ENCODE measurements at places on chromosomes 16 and 17.

DNA sequence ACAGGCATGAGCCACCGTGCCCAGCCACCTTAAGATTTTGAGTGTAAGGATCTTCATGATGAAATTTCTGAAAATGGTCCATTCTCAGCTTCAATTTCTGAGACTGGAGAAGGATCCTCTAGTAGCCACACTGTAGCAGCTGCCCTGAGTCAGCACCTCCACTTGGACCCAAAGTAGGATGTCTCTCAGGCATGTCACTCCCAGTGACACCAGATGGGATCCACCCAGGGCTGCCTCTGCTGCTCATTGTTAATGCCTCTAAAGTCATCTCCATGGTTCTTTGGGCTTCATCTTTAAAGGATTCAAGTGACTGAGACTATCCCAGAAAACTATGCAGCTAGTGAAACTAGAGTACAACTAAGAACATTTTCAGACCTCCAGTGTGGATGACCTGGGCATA is 7.9 kb downstream of the PLD6 start:
- no peak for DNase-seq

DNA sequence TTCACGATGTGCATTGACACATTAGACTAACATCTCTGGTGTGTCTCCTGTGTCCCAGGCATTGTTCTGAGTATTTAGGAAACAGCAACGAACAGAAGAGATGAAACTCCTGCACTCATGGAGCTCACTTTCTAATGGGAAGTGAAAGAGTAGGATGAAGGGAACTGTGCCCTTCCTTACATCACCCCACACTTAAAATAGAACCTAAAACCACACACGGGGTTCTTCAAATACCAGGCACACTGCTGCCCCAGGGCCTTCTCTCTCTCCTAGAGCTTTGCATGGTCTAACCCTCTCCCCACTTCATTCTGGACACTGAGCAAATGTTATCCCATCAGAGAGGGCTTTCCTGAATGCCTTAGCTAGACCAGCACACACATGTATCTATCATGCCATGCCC is 33.7 kb downstream of the TRIM25 start:
- no peak for DNase-seq

GRCh38 chr17:27950995-27951394 is 57.8 kb upstream of the LYRM9 start:
- DNase-seq, result no peak

- DNase-seq, result peak; percentile 30
Measured at GRCh38 chr17:40064971-40065768, 2.4 kb downstream of the THRA start.

DNA sequence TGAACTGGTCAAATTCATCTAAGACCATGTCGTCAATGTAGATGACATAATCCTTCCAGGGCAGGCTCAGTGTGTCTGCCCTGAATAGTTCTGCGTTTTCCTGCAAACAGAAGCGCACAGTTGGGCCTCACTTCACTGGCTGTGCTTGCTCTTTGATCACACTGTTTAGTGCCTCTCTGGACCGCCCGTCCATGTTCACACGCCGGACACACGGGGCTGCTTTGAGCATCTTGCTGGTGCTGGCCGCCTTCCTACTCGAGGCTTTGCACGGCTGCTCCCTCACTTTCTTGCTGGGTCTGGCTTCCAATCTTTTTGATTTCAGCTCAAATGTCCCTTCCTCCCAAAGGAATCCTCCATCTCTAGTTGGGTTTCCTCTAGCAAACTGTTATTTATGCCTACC is 37.4 kb downstream of the DNAH17 start:
- no peak for DNase-seq

GRCh38 chr17:2084766-2085647 is 30.1 kb downstream of the HIC1 start:
- DNase-seq, result no peak

DNA sequence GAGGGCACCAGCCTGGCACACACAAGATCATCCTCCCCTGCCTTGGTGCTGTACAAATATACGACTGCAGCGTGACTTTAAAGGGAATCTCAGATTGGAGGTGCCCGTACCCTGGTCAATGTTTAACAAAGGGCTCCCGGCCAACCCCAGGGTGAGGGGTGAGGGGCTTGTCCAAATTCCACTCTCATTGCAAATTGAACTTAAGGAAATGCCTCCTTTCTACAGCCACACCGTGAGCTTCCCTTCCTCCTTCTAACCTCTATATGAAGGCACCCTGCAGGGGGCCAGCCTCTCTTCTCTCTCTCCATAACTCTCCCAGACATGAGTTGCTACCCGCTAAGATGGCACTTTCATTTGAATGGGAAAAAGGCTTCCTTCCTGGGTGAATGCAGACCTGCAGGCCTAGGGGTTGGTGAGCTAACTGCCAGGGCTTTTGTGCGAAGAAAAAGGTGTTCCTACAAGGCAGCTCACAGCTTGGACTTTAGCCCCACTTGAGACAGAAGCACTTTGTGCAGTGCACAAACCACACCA is 76.6 kb downstream of the IRF8 start:
- DNase-seq, result no peak

GRCh38 chr16:25916037-25916436 is 224.3 kb downstream of the HS3ST4 start:
- no peak for DNase-seq

DNA sequence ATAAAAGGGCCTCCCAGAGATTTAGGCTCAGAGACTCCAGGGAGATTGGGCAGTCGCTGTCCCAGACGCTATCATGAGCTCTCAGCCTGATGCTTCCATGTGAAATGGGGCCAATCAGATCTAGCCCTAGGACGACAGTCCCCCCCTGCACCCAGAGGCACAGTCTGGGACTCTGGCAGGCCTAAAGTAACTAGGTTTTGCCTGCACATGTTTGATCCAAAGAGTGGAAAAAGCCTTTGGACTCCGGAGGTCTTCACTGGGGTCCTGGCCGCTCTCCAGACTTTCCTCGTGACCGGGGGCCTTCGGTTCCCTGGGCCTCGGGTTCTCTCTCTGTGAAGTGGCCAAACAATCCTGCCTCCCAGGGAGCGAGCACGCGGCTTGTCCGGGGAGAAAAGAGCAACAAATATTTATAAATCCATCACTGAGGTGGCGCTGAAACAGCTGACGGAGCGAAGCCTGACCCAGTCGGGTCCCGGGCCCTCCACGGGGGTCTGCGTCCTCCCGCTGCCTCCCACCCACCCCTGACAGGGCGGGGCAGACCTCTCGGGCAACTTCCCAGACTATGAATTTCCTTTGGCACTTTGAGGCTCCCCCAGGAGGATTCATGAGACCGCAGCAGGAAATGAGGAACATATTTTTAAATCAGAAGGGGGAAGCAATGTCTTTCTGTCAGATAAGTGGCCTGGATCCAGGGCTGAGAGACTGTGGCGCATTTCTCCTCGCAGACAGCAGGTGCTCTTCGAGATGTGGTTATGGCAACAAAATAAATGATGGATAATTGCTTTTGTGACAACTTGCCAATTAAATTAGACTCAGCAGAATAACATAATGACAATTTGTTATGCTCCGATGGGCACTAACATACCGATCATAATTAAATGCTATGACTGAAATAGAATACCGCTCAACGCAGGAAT is 38.9 kb downstream of the MRPS23 start:
- DNase-seq, result no peak

GRCh38 chr16:63945806-63946205 is 1176.1 kb downstream of the CDH11 start:
- no peak for DNase-seq

DNA sequence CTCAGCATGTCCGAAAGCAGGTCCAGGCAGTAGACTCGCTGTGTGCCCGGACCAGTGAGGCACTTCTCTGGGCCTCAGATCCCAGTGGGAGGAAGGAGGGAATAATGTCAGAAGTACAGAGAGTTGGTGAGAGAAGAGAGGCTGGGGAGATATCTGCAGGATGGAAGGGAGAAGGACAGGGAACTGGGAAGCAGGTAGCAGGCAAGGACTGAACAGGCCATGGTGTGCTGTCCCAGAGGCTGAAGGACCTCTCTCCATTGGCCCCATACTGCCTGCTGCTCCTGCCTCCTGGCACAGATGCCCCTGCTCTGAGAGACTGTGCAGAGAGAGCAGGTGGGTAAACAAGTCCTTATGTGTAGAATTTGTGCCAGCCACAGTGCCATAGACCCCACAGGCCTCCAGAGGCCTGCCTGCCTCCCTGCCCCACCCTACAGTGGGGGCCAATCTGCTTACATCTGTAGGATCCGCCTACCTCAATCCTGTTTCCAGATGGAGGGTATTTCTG is 34.2 kb upstream of the CRHR1 start:
- DNase-seq, result no peak

DNA sequence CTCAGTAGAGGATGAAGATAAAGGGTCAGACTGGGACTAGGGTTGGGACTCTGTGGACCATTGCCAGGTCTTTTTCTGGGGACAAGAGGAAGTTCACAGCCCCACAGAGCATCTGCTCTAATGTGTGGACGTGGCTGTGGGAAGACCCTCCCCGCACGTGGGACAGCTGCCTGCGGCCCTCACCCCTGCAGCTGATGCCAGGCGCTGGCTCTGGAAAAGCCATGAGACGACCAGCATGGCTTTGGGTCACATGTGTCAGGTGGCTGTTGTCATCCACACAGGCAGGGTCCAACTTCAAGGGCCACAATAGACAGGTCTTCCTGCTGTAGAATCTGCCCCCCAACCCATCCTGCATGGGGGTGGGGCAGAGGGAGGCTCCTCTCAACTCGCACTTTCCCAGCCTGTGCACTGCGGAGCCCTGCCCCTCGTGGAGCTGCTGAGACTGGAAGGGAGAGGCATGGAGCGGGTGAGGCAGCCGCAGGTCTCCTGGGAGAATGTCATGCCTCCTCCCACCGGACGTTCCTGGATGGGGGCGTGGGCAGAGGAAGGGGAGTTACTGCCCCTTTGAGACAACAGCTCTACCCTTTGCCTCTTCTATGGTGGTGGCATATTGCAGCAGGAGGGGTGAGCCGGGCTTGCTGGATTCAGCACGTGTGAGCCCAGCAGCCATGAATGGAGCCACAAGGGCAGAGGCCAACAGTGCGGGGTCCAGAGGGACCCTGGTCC is 53.4 kb downstream of the PIMREG start:
- no peak for DNase-seq

DNA sequence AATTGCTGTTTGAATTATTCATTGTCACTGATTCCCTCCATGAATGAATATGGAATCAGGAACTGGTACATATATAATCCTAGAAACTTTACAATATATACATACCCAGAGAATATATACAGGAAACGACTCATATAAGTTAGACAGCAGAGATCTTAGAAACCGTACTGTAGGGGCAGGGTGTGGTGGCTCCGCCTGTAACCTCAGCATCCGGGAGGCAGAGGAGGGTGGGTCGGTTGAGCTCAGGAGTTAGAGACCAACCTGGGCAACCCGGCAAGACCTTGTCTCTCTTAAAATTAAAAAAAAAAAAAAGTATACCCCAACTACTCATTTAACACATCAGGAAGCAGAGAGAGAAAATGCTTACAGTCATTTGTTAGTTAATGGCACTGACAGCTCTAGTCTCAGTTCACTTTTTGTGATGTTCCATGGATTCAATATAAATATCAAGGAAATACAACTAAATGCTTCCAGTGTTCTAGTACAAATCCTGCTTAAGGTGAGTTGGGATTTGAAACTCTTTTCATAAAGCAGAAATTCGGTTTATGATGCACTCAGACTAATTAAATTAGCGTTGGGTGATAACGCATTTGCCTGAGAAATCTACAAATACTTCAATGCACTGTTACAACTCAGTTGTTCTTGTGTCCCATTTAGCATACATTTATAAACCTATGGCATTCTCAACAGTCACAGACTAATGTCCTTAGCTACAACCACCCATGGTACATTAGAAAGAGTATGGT is 5.6 kb downstream of the GLG1 start:
- DNase-seq, result no peak

- DNase-seq, result no peak
Measured at GRCh38 chr16:82185012-82185411, 15.0 kb upstream of the MPHOSPH6 start.

DNA sequence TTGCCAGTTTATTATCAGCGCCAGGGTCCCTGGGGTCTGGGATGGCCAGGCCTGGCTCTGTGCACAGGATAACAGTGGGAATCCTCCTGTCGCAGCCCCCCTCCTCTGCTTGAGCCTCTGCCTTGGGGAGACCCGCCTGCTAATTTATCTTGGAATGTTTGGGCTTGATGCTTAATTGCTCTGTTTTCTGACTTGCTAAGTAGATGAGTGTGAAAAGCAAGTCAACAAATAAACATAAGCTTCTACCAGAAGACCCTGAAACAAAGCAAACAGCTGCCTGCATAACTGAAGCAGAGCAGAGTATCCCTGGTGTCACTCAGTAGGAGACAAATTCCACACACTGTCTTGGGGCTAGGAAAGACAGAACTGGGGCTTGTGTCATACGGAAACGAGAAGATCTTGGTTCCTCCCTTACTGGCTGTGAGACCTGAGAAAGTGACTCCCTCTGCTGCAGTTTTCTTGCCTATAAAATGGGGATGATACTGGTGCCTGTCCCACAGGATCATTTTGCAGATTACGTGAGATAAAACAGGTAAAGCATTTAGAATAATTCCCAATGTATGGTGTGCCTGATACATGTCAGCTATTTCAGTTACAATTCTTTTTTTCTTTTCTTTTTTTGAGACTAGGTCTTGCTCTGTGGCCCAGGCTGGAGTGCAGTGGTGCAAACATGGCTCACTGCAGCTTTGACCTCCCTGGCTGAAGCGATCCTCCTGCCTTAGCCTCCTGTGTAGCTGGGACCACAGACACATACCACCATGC is 44.8 kb upstream of the IRX3 start:
- no peak for DNase-seq

- no peak for DNase-seq
Measured at GRCh38 chr16:82201926-82202325, 31.9 kb upstream of the MPHOSPH6 start.

DNA sequence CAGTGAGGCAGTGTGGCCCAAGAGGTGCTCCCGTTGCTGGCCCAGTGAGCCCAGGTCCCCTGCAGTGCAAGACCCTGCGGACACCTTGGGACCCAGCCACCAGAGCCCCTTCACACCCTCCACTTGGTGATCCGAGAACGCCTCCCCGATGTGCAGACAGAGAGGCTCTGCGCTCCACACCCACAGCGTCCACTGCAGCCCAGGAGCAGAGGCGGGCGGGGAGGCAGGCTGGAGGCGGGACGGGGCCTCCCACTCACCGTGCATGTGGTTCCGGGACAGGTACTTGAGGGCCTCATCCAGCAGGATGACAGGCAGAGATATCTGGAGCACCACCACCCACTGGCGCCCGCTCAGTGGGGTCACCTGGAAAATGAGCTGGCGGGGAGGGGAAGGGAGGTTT is 12.1 kb upstream of the P2RX1 start:
- no peak for DNase-seq

- no peak for DNase-seq
Measured at GRCh38 chr17:41907633-41908539, 10.9 kb downstream of the ACLY start.

All from neural crest cell (in vitro differentiated cells).